ENCODE measurements at places on chromosomes 11 and 22.

GRCh38 chr22:31241200-31241599, 29.1 kb downstream of the LIMK2 start:
- no peak overlapping the region for H3K4me3 ChIP-seq
- no peak overlapping the region for H3K27ac ChIP-seq
- H3K36me3 ChIP-seq = peaks cover 4% of the 10 kb centered on the region
- H3K27me3 ChIP-seq = no peaks in the 10 kb centered on the region

GRCh38 chr22:49005557-49005956, 822.1 kb downstream of the BRD1 start:
- DNase-seq = no peak
- H3K36me3 ChIP-seq = no peaks in the 10 kb centered on the region
- H3K4me3 ChIP-seq = no peak overlapping the region
- no peak overlapping the region for H3K27ac ChIP-seq

DNA sequence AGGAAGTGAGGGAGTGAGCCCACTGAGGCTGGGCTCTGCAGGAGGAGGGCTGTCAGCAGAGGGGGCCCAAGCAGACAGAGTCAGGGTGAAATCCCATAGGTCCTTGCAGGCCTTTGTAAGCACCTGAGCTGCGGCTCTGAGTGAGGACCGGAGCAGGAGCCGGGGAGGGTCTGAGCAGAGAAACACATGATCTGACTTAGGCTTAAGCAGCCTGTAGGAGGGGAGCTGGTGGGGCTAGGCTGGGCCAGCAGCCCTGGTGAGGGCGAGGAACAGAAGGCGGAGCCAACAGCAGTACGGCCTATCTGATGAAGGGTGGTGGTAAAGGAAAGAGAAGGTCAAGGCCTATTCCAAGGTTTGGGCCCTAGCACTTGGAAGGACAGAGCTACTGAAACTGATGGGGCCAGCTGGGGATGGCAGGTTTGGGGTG, 26.9 kb upstream of the CBX7 start:
- peaks cover 19% of the 10 kb centered on the region for H3K4me1 ChIP-seq
- peaks cover 12% of the 10 kb centered on the region for H3K27me3 ChIP-seq
- H3K36me3 ChIP-seq = no peaks in the 10 kb centered on the region

DNA sequence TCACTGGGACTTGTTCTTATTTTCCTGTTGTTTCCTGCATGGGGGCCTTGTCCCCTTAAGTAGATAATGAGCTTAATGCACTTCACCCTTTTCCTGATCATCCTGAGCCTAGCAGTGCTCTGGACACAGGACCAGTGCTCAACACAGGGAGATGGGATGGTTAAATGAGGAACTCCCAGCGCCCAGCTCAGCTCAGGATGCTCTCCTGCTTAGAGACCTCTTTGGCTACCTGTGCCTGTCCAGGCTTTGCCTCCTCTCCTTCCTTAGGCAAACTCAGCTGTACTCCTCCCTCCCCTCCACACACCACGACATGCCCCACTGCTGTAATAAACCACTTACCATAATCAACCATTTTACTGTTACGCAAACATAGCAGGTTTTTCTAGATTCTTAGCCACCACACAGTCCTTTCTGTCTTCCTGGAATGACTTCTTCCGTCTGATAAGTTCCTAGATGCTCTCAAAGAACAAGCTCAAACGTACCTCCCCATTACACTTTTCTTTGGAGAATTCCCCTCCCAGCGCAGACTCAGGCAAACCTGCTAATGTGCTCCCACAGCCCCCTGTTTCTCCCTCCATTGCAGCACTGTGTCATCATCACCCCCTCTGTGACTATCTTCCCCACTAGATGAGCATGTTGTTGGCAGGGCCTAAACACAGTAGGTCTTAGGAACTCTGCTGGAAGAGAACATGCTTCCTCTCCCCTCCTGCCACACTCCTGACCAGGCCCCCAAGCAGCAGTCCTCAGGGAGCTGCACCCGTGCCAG, 113.6 kb downstream of the MICAL2 start:
- no peaks in the 10 kb centered on the region for H3K27me3 ChIP-seq
- peaks cover 52% of the 10 kb centered on the region for H3K4me1 ChIP-seq

GRCh38 chr11:19894404-19894803, 181.8 kb downstream of the NAV2 start:
- DNase-seq = no peak
- no peaks in the 10 kb centered on the region for H3K4me1 ChIP-seq
- H3K36me3 ChIP-seq = no peaks in the 10 kb centered on the region
- peaks cover 2% of the 10 kb centered on the region for H3K27me3 ChIP-seq

GRCh38 chr11:132901638-132902471, 630.4 kb downstream of the OPCML start:
- no peak overlapping the region for H3K4me3 ChIP-seq
- no peaks in the 10 kb centered on the region for H3K36me3 ChIP-seq
- no peaks in the 10 kb centered on the region for H3K27me3 ChIP-seq
- no peaks in the 10 kb centered on the region for H3K4me1 ChIP-seq
- no peak for DNase-seq

DNA sequence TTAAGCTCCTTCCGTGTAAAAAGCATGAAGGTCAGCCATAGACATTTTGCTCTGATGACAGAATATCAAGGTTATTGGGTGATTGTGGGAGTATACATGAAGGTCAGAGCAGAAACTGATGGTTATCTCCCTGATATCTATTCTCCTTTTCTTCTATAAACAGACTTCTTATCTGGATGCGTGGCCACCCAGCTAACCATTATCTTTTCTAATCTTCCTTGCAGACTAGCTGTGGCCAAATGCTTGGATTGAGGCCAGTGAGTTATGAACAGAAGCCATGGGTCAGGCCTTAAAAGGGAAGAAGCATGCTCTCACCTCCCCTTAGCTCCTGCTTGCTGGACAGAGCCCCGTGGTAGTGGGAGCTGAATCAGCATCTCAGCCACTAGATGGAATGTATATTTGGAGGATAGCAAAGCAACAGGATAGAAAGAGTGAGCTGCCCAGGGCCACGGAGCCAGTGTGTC, 31.3 kb upstream of the LRRC55 start:
- H3K36me3 ChIP-seq = no peaks in the 10 kb centered on the region
- H3K4me1 ChIP-seq = no peaks in the 10 kb centered on the region
- no peak overlapping the region for H3K4me3 ChIP-seq

GRCh38 chr11:120235024-120235628, 4.8 kb upstream of the POU2F3 start:
- peaks cover 3% of the 10 kb centered on the region for H3K4me1 ChIP-seq
- H3K4me3 ChIP-seq = no peak overlapping the region
- H3K36me3 ChIP-seq = no peaks in the 10 kb centered on the region

- no peak overlapping the region for H3K4me3 ChIP-seq
- no peak for DNase-seq
- H3K36me3 ChIP-seq = no peaks in the 10 kb centered on the region
- H3K27me3 ChIP-seq = peaks cover 55% of the 10 kb centered on the region
Measured at GRCh38 chr22:28891156-28891733, 7.9 kb downstream of the ZNRF3 start.

DNA sequence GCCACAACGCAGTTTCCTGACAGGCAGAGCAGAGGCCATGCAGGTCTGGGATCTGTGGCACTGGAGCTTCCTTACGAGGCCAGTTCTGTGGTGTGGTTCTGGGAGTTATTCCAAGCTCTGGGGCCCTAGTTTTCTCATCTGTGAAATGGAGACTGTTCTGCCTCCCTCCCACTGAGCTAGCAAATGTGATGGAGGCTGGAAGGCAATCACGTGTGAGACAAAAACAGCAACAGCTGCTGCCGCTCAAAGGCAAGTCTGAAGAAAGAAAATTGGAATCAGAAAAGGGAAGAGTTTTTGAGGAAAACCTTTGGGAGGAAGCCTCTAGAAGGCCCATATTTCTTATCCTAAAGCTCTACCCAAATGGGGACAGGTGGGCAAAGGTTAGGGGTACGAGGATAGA, 8.3 kb upstream of the RIC3 start:
- peaks cover 12% of the 10 kb centered on the region for H3K27me3 ChIP-seq
- no peak for DNase-seq
- H3K4me3 ChIP-seq = no peak overlapping the region
- no peaks in the 10 kb centered on the region for H3K36me3 ChIP-seq
- H3K27ac ChIP-seq = no peak overlapping the region

DNA sequence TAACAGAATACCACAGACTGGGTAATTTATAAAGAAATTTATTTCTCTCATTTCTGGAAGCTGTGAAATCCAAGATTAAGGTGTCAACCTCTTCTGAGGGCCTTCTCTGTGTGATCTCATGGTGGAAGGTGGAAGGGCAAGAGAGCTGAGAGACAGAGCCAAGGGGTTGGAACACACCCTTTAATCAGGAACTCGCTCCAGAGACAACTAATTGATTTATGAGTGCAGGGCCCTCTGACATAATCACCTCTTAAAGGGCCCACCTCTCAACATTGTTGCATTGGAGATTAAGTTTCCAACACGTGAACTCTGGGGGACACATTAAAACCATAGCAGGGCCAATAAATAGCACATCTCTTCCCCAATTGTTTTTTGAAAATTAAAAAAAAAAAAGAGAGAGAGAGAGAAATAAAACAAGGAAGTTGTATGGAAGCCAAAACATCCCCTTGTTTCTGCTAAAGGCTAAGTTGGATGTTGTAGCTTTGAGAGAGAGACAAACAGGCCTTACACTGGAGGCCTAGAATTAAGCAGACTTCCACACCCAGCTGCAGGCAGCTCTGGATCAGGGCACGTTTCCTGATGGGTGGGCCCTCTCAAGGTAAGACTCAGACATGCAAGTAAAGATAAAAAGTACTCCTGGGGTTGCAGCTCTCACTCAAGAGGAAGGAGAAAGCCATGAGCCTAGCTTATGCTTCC, 64.1 kb upstream of the BIRC3 start:
- no peak overlapping the region for H3K4me3 ChIP-seq
- no peaks in the 10 kb centered on the region for H3K27me3 ChIP-seq
- H3K27ac ChIP-seq = no peak overlapping the region
- H3K36me3 ChIP-seq = no peaks in the 10 kb centered on the region
- H3K4me1 ChIP-seq = no peaks in the 10 kb centered on the region

DNA sequence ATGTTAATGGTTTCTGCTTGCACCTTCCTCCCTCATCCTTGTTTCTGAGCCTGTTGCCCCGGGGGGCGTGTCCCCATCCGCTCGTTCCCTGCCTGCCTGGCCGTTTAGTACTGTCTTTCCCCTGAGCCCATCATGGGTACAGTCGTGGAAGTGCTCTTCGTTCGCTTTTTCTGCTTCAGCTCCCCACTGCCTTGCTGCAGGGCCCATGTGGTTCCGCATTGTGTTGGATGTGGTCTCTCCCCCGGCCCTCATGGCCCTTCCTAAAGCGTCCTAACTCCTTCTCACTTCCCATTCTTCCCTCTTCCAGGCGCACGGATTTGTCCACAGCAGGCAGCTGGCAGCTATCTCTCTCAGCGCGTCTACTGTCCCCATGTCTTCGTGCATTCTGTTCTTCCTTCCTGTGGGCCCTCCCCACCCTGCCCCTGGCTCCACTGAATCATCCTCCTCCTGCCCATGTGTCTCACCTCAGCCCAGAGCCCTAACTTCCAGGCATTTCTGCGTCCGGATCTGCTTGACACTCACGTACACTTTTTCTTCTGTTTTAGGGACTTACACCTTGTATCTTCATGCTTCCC, 98.1 kb downstream of the ZBTB16 start:
- H3K27ac ChIP-seq = no peak overlapping the region
- peaks cover 3% of the 10 kb centered on the region for H3K36me3 ChIP-seq
- H3K4me1 ChIP-seq = peaks cover 39% of the 10 kb centered on the region
- DNase-seq = no peak

GRCh38 chr22:20619045-20619892, 111.9 kb downstream of the MED15 start:
- no peak overlapping the region for H3K4me3 ChIP-seq
- DNase-seq = no peak
- no peak overlapping the region for H3K27ac ChIP-seq
- no peaks in the 10 kb centered on the region for H3K36me3 ChIP-seq
- peaks cover 4% of the 10 kb centered on the region for H3K27me3 ChIP-seq

GRCh38 chr11:75014129-75014528, 25.4 kb downstream of the NEU3 start:
- H3K27ac ChIP-seq = no peak overlapping the region
- no peak for DNase-seq
- H3K4me1 ChIP-seq = no peaks in the 10 kb centered on the region
- H3K4me3 ChIP-seq = no peak overlapping the region
- peaks cover 24% of the 10 kb centered on the region for H3K36me3 ChIP-seq

GRCh38 chr22:20873214-20873613, 14.4 kb downstream of the SNAP29 start:
- H3K4me1 ChIP-seq = no peaks in the 10 kb centered on the region
- H3K36me3 ChIP-seq = peaks cover 12% of the 10 kb centered on the region
- H3K4me3 ChIP-seq = no peak overlapping the region
- no peak overlapping the region for H3K27ac ChIP-seq
- no peak for DNase-seq

DNA sequence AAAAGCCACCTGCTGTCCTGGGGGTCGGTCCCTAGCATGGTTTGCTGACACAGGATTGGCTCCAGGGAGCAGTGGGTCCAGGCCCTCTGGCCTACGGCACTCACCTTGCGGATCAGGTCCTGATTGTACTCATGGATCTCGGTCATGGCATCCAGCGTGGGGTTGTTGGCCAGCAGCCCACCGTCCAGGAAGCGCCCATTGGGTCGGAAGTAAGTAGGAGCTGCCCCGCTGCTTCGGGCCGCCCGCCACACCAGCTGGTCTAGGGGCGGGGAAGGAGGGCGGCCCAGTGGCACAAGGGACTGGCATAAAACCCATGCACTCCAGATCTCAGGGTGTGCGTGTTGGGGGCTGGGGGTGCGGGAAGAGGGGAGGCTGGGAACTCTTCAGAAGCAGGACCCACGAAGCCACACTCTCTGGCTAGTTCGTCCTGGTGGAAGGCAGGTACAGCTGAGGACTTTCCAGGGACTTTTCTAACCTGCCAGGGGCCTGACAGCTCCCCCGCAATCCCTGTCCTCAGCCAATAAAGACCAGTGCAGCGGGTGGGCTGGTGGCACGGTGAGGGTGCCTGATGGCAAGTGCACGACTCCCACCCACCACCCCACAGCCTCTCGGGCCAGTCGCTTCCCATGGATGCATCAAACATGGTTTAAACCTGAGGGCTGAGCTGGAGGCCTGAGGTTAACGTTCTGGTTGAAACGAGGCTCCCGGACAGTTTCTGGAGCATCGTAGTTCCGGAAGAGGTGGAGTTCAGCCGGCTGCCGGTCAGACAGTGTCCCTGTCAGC, 5.1 kb upstream of the BAIAP2L2 start:
- H3K27me3 ChIP-seq = no peaks in the 10 kb centered on the region
- peaks cover 3% of the 10 kb centered on the region for H3K4me1 ChIP-seq
- DNase-seq = no peak
- H3K36me3 ChIP-seq = no peaks in the 10 kb centered on the region

- peaks cover 86% of the 10 kb centered on the region for H3K27me3 ChIP-seq
- H3K36me3 ChIP-seq = no peaks in the 10 kb centered on the region
- no peak for DNase-seq
- H3K4me3 ChIP-seq = no peak overlapping the region
- peaks cover 12% of the 10 kb centered on the region for H3K4me1 ChIP-seq
Measured at GRCh38 chr11:32438866-32439489, 3.6 kb upstream of the WT1 start.

DNA sequence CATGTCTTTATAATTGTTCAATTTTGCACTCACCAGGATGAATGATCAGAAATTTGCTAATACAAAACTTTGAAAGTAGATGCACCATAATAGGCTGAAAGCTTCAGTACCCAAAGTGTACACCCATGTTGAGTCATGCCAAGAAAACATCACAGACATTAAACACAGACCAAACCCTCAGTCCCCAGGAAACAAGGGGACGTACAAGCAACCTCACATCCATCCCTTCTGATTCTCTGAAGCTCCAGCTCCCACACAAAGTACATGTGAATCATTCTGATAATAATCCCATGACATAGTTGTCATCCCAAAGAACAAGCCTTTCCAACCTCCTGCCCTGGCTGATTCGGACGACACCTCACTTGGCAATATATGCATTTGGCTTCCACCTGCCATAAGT, 183.8 kb downstream of the SNX19 start:
- H3K27ac ChIP-seq = no peak overlapping the region
- peaks cover 13% of the 10 kb centered on the region for H3K4me1 ChIP-seq
- DNase-seq = no peak
- H3K4me3 ChIP-seq = no peak overlapping the region
